ENCODE measurements at places on chromosomes 4 and X. TPM values are rescaled to one million over a fixed set of nuclear protein-coding genes. Genes with fewer than 3 reads are reported as not detected.

Gene POU4F2
- not detected for total RNA-seq

Gene PRR27
- total RNA-seq: not detected

Gene HPSE
- total RNA-seq: 15.2 TPM

Gene SSX4B
- not detected for total RNA-seq

Gene GJB1
- not detected for total RNA-seq

Gene ZFYVE28
- total RNA-seq: 4.9 TPM

Gene IQCM
- not detected for total RNA-seq

Gene PCDH7
- total RNA-seq: 16.2 TPM

Gene EDA
- total RNA-seq: 3.4 TPM

Gene MAGEA9B
- total RNA-seq: not detected

Gene CT45A3
- total RNA-seq: not detected

Gene SPATA4
- not detected for total RNA-seq

Gene HERC5
- total RNA-seq: 0.16 TPM

Gene WAS
- total RNA-seq: not detected

Gene CCSER1
- total RNA-seq: 5.7 TPM

Gene GSX2
- total RNA-seq: not detected

Gene CYSLTR1
- not detected for total RNA-seq

Gene TLR10
- total RNA-seq: not detected

Gene MAGEB16
- not detected for total RNA-seq

Gene HMX1
- not detected for total RNA-seq

Gene LNX1
- 2.9 TPM for total RNA-seq

Gene SPP1
- total RNA-seq: not detected

Gene KCTD8
- total RNA-seq: not detected

Gene PDZD4
- 1.1 TPM for total RNA-seq

Gene MCF2
- not detected for total RNA-seq

Gene HTN1
- total RNA-seq: not detected

Gene SPINK2
- total RNA-seq: not detected

Gene TKTL2
- total RNA-seq: not detected

Measured in cardiac atrium fibroblast (primary cell).